ENCODE measurements at places on chromosomes 3 and 15. TPM values are rescaled to one million over a fixed set of nuclear protein-coding genes. Genes with fewer than 3 reads are reported as not detected.

DNA sequence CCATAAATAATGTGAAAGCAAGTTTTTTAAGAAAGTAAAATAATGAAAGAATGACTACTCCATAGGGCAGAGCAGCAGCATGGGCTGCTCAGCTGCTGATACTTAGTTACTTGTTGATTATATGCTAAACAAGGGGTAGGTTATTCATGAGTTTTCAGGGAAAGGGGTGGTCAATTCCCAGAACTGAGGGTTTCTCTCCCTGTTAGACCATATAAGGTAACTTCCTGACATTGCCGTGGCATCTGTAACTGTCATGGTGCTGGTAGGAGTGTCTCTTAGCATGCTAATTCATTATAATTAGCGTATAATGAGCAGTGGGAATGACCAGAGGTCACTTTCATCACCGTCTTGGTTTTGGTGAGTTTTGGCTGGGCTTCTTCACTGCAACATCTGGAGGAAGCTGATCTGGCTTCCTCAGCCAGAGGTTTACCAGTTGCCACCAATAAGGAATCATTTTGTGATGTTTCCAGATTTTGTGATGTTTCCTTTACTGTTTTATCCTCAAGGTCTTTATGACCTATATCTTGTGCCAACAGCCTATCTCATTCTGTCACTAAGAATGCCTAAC lies 121.8 kb upstream of the CHL1 start:
- DNase-seq: no peak

- no peak for DNase-seq
Observed at GRCh38 chr3:13821126-13821525, 58.7 kb downstream of the WNT7A start.

GRCh38 chr3:190722181-190722905 lies 140.2 kb downstream of the GMNC start:
- DNase-seq: no peak

EID1 gene
- total RNA-seq: 199 TPM

FSTL1 gene
- 265 TPM for total RNA-seq

- DNase-seq: no peak
Observed at GRCh38 chr15:36988947-36989346, 111.4 kb downstream of the MEIS2 start.

DNA sequence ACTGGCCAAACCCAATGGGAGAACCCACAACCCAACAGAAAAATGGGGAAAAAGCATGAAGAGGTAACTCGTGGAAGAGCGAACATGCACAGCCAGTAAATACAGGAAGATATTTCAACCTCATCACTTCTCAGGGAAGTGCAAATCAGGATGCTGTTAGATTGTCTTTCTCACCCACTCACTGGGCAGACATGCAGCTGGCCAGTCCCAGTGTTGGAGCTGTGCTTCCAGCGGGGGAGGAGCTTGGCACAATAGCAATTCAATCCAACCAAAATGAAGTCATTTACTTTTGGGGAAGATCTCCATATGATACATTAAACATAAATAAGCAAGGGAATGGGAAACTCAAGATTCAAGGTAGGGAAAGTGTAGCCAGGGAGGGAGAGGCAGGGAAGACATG lies 12.1 kb downstream of the WNT7A start:
- DNase-seq: no peak

GRCh38 chr3:82927309-82928253 lies 1166.1 kb upstream of the GBE1 start:
- no peak for DNase-seq

- DNase-seq: no peak
Observed at GRCh38 chr15:44087578-44088465, 107.2 kb downstream of the FRMD5 start.

GRCh38 chr3:127102188-127102520 lies 90.8 kb upstream of the PRR23E start:
- no peak for DNase-seq

- DNase-seq: no peak
Observed at GRCh38 chr3:83096-83495, 113.5 kb upstream of the CHL1 start.

DNA sequence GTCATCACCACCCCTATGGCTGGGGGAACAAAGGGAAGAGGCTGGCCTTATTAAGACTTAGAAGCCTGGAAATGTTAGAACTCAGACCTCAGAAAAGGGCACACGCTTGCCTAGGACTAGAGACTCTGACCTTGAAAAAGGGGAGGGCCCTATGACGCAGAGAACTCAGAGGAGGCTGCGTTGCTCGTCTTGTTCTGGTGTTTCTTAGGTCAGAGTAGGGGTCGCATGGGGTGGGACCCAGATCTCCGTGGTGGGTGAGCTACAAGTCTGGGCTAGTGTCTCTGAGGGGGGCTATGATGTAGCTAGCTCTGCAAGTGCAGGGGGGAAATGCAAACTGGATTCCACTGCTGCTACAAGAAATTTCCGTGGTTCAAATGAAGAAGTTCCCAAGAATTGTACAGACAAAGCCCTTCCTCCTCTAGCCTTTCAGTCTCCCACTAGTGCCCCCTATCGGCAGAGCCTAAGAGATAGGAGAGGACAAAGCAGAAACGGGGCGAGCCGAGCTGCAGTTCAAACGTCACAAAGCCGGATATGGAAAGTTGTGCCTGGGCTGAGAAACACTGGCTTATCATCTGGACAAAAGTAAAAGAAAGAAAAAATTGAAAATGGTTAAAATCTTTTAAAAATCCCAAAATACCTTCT lies 392.9 kb upstream of the ROBO2 start:
- no peak for DNase-seq

DNA sequence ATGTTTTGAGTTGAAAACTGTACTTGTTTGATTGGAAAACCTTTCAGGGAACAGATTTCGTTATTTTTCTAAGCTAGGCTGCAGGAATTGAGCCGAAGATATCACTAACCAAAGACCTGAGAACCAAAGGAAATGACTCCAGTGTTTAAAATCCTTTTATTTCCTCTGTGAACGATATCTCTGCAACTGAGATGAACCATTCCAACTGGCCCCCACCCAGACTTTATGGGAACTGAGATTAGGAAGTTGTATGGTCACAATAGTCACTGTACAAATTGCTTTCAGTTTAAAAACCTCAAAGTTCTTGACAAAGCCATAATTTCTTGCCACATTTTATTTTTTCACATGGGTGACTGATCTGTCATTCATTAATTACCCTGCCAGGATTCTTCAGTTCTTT lies 232.4 kb downstream of the RBMS3 start:
- no peak for DNase-seq

GRCh38 chr3:66898155-66898554 lies 100.0 kb upstream of the KBTBD8 start:
- no peak for DNase-seq

DNA sequence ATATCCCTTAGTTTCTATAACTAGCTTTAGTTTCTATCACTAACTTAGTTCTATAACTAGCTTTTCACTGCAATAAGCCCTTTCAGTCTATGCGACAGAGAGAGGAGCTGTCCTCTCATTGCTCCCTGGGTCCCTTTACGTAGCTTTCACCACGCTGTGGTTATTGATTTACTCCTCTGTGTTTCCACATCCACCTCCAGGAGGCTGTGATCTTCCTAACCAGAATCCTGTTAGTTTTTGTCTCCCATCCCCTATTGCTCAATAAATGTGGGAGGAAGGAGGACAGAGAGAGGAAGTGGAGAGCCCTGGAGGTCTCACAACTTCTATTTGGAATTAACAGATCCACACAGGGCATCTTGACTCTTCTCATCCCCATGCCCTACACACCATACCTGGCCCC lies 1036.1 kb downstream of the MCTP2 start:
- DNase-seq: no peak

DNA sequence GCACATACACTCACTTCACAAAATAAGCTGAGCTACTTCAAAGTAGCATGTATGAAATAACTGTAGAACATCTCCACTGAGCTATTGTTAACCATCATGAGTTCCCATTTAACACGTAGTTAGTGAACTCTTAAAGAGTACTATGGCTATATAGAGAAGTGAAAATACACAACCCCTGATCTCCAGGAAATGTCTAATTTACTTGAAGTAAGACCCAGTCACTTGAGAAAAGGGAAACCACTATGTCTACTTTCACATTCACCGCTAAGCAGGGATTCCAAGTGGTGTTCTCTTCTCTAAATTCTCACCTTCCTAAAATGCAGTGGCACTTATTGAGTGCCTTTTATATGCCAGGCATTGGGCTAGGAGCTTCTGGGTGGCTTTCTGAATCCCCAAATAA lies 35.0 kb upstream of the COLQ start:
- DNase-seq: no peak

DNA sequence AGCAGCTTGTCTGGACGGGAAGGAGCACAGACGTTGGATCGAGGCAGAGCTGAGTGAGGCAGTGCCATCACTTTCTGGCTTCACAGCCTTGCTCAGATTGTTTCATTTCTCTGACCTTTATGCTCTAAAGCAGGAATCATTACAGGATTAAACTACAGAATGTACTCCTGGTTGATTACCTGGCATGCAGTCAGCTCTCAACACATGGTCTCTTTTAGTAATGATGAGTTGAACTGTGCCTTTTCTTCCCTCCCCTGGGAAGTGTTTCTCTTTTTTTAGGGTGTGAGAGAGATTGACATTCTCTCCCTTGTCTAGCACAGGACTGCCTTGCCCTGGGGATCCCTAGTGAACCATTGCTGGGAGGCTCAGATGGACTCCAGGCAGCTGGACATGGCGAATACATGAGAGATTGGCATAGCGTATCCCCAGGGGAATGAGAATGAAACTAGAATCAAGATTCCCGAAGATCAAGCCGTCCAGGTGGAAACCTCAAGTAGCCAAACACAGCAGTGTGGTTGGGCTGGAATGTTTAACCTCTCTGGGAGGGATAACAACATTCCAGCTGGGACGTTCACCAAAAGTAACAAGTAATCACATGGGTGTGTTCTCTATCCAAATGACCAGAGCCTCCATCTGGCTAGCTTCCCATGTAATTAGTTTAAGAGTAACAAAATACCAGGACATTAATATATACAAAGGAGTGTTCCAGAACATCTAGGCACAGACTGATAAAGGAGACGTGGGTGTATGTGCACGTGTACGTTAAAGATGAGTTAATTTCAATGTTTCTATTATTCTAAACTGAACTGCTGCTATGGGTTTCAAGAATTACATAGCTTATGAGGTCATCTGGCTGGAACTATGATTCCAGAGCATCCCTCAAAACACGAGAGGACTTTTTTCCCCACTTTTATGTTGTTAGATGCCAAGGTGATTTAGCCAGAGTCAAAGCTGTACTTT lies 118.6 kb upstream of the NR2E3 start:
- DNase-seq: peak; percentile 65

ITGB5 gene
- 154 TPM for total RNA-seq

ADGRG7 gene
- not detected for total RNA-seq

DNA sequence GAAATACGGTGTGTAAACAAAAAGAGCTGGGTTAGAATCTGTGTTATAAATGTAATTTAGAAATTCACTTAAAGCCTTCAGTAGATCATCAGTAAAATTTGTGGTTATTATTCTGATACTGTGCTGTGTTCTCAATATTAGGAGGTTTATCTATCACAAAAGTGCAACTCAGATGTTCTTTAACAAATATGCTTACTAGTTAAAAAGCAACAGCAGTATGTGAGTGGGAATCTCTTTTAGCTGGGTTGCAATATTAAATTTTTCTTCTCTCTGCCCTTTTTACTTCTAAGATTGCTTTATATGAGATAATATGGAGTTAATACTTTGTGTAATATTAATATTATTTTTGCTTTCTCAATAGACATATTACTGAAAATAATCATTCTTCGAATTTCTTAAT lies 53.4 kb downstream of the CHD2 start:
- no peak for DNase-seq

GRCh38 chr3:161430307-161430706 lies 59.0 kb upstream of the SPTSSB start:
- no peak for DNase-seq

- DNase-seq: no peak
Observed at GRCh38 chr15:97902140-97902780, 58.2 kb upstream of the ARRDC4 start.

DNA sequence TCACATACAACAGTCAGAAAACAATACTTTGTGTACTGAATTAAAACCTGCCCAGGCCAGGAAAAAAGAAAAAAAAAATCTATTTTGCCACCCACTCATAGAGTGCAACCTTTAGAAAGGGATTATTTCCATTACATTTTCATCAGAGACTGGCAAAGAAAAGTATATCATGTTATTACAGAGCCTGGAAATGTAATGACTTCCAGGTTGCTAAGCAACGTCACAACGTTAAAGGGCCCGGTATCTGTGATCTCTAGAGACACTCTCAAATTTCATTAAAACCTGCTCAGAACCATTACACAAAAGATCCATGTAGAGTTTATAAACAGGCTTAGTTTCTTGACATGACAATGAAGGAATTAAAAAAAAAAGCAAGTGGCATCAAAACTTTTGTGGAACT lies 170.5 kb downstream of the CTNNB1 start:
- DNase-seq: peak; percentile 13

DNA sequence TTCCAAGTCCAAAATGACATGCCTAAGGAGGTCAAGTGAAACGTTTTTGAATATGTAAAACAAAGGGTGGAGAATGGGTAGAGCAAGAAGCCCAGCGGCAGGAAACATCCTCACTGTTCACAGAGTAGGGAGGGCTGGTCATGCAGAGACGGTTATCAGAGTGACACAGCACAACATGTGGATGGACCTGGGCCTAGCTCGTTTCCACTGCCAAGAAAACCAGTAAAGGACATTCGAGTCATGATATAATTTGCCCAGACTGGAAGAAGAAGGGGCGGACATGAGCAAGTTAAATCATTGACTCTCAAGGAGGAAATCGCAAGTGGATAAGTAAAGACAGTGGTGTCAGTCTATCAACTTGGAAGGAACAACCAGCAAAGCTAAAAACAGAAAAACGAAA lies 89.3 kb downstream of the LRIG1 start:
- no peak for DNase-seq

STX19 gene
- total RNA-seq: 3.6 TPM

DNA sequence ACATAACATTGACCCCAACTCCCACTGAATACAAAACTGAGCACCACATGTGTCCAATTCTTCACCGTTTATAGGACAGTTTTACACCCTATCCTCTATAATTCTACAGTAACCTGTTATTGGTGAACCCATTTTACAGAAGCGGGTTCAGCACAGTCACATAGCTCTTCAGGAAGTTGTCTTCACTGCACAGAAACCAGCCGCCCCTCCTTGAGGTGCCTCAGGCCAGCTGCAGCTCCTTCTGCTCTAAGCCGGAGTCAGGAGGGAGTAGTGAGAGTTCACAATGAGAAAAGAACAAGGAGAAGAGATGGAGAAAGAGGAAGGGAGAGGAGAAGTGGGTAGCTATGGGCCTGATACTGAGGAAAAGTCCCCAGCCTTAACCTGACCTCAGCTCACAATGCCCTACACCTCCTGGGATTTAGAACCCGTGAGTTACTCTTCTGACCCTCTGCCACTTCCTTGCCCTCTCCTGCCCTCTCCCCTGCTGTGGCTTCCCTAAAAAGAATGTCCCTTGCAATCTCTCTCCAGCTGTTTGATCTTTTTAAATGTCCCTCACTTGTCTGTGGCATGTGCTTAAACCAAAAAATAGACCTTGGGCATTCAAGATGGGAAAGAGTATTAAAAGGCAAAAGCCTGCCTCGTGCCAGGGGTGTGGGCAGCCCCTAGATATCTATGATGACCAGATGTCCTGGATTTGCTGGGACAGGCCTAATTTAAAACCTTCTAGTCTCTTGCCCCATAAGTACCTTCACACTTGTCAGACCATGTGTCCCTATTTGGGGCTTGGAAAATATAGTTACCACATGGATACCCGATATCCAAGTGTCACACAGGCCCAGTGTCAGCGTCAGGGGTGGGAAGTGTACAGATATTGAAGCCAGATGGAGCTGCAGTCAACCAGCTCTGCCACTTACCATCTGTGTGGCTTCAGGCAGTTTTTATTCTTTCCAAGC lies 71.3 kb upstream of the HES1 start:
- no peak for DNase-seq

- DNase-seq: no peak
Observed at GRCh38 chr3:182920515-182921084, 59.7 kb downstream of the DCUN1D1 start.

GRCh38 chr3:88921986-88922385 lies 185.4 kb upstream of the EPHA3 start:
- no peak for DNase-seq

Measured in prostate gland (tissue), 2 donors.